ENCODE measurements at places on chromosomes 1 and 21.

GRCh38 chr1:40948741-40949443 is 30.6 kb upstream of the CTPS1 start:
- DNase-seq: no peak

DNA sequence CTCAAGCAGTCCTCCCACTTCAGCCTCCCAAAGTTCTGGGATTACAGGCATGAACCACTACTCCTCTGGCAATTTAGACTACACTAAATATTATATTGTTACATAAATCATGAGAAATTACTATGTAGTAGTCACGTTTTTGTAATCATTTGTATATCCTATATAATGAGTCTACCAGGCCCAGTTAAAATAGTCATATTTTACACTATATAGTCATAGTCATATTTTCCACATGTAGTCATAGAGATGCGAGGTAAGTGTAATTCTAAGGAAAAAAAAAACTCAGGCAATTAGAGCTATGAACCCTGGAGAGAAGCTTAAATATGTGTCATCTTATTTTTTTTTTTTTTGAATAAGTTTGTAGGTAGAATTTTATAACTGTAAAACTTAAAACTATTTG is 90.0 kb downstream of the FNBP1L start:
- DNase-seq: no peak

DNA sequence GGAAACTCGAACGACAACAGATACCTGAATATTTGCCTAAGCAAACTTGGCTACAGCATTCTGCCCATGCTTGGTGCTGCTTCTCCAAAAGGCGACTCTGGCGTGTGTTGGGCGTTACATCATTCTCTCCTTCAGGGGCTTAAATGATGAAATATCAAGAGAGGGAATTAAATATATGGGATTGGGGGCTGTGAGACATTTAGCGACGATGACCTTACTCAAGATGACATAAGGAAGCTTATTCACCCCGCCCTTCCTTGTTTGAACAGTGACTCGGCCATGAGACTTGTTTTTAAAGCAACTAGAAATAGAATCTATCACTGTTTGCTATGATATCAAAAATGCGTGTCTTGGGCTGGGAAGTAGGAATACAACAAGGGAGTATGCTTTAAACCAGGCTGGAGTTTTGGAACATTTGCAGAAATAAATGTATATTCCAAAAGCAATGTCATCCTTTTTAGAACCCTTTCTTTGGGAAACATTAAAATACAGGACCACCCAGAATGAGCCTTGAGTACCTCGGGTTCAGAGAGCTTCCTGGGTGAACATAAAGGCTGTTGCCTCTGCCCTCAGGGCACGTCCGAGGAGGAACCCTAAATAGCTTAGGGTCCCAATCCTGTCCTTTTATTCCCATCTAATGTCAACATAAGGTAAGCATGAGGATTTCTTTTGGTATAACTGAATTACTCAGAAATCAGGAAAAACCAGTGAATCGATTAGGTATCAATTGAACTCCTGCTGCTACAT is 123.3 kb upstream of the SLC45A1 start:
- DNase-seq: no peak

GRCh38 chr21:17631195-17631594 is 18.5 kb upstream of the BTG3 start:
- no peak for DNase-seq

GRCh38 chr1:225361176-225361575 is 66.7 kb downstream of the LBR start:
- DNase-seq: no peak

Measured in vagina (tissue), 2 donors.